ENCODE measurements at places on chromosomes 2 and 18. TPM values are rescaled to one million over a fixed set of nuclear protein-coding genes. Genes with fewer than 3 reads are reported as not detected.

DNA sequence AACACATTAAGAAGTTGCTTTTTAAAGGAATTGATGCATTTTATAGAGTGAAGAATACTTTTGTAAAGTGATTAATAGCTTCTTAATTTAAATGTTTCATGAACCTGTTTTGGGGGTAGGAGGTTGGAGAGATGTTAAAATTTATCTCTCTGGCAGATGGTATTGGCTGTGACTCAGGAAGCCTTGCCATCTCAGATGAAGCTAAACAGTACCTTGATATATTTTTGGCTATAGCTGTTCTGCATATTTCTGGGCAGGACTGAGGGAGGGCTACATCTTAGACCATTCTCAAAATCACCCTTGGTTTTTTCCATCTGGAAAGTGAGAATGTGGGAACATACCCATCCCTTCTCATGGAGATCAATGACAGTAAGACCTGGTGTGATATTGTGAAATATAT is 13.4 kb downstream of the CAPN14 start:
- no peak for DNase-seq

DNA sequence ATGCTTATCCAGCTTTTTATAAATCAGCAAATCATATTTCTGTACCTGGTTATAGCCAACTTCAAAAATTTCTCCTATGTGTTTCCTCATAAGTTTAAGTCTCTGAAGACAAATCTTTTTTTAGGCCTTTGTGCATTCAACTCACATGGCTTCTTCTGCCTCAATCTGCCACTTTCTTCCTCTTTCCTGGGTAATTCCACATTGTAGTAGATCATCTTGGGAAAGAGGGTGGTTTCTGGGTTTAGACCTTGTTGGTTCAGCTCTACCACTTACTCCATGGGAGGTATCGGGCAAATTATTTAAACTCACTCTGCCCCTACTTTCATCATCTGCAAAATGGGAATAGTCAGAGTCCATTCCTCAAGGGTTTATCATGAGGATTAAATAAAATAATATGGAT is 707.0 kb upstream of the ZEB2 start:
- DNase-seq = no peak

DNA sequence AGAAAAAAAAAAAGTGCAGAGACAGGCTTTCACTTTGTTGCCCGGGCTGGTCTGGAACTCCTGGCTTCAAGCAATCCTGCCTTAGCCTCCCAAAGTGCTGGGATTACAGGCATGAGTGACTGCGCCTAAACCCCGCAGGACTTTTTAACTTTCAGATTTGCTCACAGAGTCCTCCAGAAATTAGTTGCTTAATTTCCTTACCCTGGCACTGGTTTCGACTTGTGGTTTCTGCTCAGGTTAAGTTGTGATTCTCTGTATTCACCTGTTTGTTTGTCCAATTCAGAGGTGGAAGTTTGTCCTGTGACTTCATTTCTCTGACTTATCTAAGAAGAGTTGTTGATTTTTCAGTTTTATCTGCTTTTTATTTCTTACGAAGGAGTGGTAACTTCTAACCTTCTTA is 238.1 kb downstream of the TMEM182 start:
- DNase-seq = no peak

GRCh38 chr2:216183462-216183861 is 74.3 kb downstream of the XRCC5 start:
- no peak for DNase-seq

GRCh38 chr2:157793053-157793612 is 83.0 kb downstream of the ACVR1 start:
- no peak for DNase-seq

DNA sequence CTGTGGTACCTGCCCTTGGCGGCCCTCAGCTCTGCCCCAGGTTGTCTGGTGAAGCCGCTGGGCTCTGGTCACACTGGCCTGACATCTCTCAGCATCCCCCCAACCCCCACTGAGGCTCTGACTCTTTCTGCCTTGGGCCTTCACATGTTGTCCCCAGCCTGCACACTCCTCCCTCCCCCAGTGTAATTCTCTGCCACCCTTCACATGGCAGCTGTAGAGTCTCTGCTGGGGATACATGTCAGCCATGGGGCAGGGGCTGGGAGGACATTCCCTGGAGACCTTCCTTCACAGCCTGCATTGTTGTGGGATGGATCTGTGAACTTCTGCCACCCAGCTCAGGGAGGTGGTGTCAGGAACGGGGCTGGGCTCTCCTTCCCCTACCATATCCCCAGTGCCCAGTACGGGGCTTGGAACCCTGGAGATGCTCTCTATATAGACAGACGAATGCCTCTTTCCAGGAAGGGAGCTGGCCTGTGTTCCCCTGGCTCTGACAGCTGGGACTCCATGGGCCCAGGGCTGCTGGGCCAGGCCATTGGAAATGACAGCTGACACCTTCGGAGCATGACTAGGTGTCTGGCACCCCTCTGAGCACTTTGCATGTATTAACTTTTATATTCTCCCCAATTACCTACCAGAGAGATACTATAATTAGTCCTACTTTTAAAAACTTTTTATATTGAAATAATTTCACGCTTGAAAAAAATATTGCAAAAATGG is 151.5 kb downstream of the INHBB start:
- DNase-seq = no peak

- DNase-seq = no peak
Observed at GRCh38 chr2:198930170-198930569, 527.6 kb downstream of the SATB2 start.

GRCh38 chr2:160132761-160133160 is 67.3 kb downstream of the ITGB6 start:
- DNase-seq = no peak

DNA sequence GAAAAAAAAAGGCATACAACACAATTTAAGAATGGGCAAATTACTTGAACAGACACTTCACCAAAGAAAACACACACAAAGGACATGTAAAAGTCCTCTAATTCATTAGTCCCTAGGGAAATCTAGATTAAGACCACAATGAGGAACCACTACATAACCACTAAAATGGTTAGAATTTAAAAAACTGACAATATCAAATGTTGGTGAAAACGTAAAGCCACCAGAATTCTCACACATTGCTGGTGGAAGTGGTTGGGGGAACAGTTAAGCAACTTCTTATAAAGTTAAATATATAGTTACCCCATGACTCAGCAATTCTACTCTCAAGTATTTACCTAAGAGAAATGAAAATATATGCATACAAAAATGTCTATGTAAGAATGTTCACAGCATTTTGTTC is 11.8 kb downstream of the RTN4 start:
- no peak for DNase-seq

DNA sequence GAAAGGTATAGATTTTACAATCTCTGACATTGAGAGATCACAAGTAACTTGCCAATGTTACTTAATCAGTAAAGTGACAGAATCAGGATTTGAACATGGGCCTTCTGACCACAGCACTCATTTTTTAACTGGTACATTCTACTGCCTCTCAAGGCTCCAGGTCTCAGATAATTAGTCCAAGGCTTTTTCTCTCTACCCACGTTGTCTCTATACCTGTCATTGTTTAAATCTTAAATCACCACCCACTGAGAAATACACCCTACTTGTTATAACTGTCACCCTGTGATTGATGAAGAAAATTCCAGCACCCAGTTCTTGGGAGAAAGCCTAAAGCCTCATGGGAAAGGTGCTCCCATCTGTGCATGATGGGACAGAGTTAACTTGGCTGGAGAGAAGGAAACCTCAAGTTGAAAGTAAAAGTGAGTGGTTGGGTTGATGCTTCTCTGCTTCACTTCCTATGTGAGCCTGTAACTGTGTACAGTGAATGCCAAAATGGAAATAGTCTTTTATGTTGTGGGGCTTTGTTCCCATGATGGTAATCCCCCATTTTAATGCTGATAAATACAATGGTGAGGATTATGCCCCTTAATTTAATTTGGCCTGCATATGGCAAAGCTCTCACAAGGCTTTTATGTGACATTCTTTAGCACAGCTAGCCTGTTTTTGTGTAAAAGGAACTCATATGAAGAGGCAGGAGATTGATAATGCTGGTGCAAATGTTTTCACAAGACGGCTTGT is 190.1 kb upstream of the SP5 start:
- no peak for DNase-seq

DNA sequence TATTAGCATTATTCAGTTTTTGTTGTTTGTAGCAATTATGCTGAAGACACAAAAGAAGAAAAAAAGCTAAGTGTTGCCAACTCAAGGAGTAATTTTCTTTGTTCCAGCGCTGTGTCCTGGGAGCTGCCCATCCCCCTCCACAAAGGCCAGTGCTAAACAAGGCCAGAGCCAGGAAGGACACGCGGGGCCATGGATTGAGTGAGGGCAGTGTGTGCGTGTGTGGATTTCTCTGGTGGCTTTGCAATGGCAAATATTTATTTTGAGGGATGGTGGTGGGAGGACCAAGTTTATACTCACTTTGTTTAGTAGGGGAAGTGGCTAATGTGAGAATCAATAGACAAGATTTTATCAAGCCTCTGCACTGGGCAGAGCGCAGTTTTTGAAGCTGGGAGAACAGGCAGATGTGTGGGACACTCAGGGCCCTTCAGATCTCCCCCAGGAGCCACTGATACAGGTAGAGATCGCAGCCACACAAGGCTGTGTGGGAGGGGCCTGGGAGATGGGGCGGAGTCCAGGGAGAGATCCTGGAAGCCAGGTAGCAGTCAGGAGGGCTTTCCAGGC is 11.4 kb downstream of the AGAP1 start:
- DNase-seq = no peak

DNA sequence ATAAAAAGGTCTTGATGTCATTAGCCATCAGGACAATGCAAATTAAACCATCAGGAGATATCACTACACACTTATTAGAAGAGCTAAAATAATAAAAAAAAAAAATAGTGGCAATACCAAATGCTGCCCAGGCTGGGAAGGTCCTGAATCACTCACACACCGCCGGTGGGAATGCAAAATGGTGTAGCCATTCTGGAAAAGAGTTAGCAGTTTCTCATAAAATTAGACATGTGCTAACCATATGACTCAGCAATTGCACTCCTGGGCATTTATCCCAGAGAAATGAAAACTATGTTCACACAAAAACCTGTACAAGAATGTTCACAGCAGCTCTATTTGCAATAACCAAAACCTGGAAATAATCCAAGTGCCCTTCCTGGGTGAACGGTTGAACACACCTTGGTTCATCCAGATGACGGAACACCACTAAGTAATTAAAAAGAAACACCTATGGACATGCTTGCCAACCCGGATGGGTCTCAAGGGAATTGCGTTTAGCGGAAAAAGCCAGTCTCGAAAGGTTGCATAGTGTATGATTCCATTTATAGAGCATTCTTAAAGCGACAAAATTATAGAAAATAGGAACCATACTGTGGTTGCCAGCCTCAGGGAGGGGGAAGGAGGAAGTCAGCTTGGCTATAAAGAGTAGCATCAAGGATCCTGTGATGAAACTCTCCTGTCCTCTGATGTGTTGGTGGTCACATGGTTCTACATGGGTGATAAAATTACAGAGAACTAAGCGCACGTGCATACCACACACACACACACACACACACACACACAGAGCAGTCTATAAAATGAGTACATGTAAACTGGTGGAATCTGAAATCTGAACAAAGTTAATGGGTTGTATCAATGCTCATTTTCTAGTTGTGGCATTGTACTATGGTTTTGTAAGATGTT is 4.6 kb downstream of the MBP start:
- DNase-seq = no peak

- no peak for DNase-seq
Observed at GRCh38 chr2:219020604-219021365, 20.5 kb downstream of the CFAP65 start.

DNA sequence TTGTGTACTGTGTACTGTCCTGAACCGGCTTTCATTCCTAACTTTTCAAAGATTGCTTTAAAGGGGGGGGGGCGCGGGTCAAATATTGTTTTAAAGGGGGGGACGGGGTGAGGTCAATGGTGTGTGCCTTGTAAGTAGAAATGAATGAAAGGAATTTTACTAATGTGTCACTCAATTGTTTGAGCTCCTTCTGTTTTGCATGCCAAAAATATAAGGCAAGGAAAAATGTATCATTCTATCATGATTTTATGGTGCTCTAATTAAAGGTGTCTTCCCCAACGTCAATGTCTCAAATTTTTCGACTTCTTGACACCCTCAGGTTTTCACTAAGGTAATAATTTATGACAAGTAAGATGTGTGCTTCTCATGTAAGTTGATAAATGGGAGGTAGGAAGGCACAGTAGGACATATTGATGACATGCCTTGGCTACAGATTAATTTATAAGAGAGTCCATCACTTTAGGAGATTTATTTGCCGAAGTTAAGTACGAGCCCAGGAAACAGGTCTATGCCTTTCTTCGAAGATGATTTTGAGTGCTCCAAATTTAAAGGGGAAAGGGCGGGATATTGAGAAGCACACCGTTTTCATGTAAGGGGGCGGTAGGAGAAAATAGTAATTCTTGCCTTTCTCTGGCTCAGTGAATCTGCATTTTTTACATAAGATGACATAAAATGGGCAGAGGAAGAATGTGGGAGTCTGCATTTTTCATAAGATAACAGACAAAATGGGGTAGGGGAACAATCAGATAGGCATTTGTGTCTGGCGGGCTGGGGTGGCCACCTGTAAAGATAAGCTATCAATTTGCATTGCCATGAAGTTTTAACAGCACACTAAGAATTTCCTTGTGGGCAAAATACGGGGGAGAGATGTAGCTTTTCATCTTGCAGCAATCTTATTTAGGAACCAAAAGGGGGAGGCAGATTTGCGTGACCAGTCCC is 1.2 kb upstream of the TRAPPC8 start:
- no peak for DNase-seq

- DNase-seq = no peak
Observed at GRCh38 chr18:56038171-56039030, 450.4 kb upstream of the TCF4 start.

- DNase-seq = no peak
Observed at GRCh38 chr2:119051263-119051662, 107.3 kb downstream of the C1QL2 start.

DNA sequence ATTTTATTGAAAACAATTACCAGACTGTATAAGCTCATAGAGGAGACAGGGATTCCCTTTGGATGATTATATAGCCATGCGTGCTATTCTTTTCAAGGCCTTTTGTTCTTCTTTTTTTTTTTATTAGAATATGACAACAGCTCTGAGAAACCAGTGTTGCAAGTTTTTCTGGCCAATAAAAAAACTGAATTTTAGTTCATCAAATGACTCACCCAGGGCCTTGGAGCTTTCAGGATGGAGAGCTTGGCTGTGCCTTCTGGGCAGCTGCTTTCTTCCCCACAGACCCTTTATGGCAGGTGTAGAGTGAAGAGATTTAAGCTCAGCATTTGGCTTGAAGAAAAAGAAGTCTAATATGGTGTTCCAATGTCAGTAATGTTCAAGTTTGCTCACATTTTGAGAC is 497.9 kb upstream of the FANCL start:
- DNase-seq = no peak

DNA sequence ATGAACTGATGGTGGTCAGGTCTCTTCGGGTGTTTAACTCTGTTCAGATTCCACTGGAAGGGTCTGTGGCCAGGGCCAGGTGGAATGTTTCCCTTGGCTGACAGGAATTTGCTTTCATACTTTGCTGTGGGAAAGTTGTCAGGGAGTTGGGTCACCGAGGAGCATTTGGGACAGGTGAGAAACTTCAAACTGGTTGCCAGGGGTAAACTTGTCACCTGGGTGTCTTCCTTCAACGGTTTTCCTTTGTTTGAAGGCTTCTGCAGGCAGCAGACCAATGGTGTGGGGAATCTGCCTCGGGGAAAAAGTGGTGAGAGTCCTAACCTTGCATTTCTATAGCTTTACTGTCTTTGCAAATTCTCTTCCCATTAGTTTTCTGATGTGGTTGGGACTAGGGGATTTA is 92.2 kb downstream of the TGFA start:
- no peak for DNase-seq

- no peak for DNase-seq
Observed at GRCh38 chr2:234917211-234917975, 34.4 kb upstream of the SH3BP4 start.

Gene OST4
- total RNA-seq = 281 TPM

Gene TMEM200C
- total RNA-seq = 0.16 TPM

Gene PDCD1
- 0.16 TPM for total RNA-seq

Gene CIB4
- total RNA-seq = not detected

Gene CPO
- total RNA-seq = 1.6 TPM

Gene DPP4
- 11.8 TPM for total RNA-seq

Data from breast epithelium (tissue), 4 donors.